ENCODE measurements at places on chromosomes 6 and 20.
A peak's percentile ranks its signal among the peaks of the same experiment; 100 is the strongest.

- no peak for DNase-seq
Measured at GRCh38 chr6:86938814-86939213, 1.5 kb downstream of the HTR1E start.

- no peak for DNase-seq
Measured at GRCh38 chr20:2349801-2350200, 30.9 kb upstream of the TGM6 start.

GRCh38 chr6:144289006-144289405, 3.9 kb downstream of the UTRN start:
- DNase-seq: no peak

GRCh38 chr6:98932381-98932780, 15.4 kb downstream of the FBXL4 start:
- no peak for DNase-seq

DNA sequence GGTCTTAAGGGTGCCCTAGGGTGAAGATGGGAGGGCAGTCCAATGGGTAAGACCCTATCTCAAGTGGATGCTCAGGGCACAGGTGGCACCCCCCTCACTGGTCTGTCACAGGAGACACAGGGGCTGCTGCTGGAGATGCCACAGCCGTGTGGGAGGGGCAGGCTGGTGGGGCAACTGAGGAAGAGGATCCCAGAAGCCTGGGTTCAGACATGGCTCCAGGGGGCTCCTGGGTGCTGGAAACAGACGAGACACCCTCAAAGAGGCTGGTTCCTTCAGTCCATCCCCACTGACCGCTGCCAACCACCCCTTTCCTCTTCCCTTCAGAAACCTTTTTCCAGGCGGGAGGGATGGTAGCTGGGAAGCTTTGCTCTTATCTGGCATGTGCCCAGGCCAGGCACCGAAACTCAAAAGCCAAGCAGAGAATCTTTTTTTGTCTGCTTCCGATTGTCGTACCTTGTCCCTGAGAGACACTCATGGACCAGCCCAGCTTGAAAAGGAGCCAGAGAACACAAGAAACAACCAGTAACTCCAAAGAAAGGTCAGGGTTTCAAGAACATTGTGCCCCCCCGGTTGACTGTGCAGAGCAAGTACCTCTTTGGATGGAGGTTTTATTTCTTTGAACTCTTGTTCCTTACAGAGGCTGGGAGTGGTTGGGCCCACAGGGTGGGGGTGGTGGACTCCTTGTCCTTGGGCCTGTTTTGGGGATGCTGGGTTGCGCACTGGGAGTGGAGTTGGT, 28.5 kb upstream of the EMILIN3 start:
- no peak for DNase-seq

- no peak for DNase-seq
Measured at GRCh38 chr6:24356310-24356973, 1.4 kb downstream of the DCDC2 start.

GRCh38 chr6:79804732-79805131, 142.6 kb downstream of the ELOVL4 start:
- no peak for DNase-seq

DNA sequence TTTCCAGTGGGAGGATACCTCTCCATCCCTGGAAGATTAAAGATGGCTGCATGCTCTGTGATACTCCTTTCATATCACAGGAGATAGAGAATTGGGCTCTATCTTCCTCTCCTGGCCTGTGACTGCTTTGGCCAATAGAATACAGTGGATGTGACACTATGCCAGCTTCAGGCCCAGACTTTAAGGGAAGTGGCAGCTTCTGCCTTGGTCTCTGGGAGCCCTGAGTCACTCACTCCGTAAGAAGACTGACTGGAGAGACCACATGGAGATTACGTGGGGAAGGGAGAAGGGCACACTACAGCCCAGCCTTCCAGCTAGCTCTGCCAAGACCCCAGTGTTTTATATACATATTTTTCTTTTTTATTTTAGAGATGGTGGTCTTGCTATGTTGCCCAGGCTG, 10.4 kb upstream of the MMP9 start:
- DNase-seq: no peak

DNA sequence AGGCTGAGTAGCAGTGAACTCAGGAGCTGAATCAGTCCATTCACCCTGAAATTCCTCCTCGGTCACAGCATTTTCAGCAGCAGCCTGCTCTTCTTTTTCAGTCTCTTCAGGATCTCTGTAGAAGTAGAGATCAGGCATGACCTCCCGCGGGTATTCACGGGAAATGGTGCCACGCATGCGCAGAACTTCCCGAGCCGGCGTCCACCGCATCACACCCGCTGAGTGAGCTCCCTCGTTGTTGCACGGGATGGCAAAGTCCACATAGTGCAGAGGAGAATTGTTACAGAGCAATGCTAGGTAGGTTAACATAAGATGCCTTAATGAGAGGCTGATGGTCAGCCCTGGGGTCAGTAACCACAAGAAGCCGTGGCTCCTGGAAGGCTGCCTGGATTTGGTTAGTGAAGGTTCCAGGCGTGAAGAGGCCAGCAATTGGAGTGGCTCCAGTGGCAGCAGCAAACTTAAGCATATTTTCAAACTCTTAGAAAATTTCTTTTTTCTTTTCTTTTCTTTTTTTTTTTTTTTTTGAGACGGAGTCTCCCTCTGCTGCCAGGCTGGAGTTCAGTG, 113.5 kb upstream of the HDAC2 start:
- no peak for DNase-seq

GRCh38 chr20:15318682-15319081, 981.3 kb upstream of the FLRT3 start:
- DNase-seq: no peak

DNA sequence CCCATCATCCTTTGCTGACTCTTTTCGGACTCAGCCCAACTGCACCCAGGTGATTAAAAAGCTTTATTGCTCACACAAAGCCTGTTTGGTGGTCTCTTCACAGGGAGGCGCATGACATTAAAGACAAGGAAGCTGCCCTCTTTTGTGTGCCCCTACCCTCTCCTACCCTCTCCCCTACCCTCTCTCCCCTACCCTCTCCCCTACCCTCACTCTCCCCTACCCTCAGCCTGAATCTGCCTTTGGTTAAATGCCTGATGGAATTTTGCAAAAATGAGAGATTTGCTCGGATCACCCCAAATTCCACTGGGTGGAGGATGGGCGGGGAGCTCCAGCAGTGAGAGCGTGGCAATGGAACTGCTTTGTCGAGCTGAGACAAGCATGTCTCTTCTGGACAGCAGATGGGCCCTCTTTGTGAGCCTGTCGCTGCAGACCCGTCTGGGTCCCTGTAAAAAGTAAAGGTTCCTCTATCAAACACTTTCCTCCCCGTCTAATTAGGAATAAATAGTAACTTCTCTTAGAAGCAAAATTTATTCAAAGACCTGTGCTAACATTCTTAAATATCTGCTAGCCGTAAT, 76.4 kb upstream of the MLN start:
- no peak for DNase-seq

DNA sequence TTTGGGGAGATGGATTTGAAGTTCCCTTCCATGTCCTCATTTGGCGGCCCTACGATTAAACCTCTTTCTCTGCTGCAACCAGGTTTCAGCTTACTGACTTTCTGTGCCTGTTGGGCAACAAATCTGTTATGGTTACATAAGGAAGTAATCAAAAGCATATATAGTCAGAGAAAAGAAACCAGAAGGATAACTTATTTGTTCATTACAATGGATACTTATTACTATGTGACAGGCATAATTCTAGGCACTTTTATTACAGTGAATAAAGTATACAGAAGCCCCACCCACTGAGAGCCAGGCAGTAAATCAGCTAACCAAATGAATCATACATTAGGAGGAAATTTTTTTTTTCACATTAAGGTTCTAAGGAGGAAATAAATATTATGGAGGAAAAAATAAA, 9.6 kb upstream of the TRIM31 start:
- DNase-seq: no peak

- no peak for DNase-seq
Measured at GRCh38 chr20:40562031-40562430, 127.0 kb downstream of the MAFB start.

DNA sequence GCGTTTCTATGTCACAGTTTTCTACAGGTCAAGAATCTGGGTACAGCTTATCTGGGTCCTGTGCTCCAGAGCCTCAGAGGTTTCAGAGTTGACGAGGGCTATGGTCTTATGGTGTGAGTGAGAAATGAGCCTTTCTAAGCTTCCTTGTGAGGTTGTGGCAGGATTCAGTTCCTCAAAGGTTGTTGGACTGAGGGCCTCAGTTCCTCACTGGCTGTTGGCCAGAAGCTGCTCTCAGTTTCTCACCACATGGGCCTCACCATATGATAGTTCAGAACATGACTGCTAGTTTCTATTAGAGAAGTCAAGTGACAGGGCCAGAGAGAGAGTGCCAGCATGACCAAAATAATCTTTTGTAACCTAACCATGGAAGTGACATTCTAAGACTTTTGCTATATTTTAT, 96.1 kb downstream of the NUS1 start:
- no peak for DNase-seq

GRCh38 chr20:2708073-2708415, 15.5 kb downstream of the EBF4 start:
- no peak for DNase-seq

DNA sequence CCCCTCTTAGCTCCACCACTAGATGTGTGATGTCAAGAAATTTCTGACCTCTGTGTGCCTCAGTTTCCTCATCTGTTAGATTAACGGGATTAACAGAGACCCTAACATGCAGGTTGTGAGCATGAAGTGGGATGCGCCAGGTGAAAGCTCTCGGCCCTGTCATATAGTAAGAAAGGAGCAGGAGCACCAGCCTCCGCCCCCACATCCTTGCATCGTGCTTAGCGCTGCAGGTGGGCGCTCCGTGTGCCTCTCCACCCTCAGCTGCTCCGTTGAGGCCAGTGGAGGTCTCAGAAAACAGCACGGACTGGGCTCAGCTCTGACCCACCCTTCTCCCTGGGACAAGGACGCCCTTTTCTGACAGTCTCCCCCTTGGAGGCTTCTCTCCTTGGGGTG, 63.4 kb downstream of the TCP11 start:
- DNase-seq: no peak

DNA sequence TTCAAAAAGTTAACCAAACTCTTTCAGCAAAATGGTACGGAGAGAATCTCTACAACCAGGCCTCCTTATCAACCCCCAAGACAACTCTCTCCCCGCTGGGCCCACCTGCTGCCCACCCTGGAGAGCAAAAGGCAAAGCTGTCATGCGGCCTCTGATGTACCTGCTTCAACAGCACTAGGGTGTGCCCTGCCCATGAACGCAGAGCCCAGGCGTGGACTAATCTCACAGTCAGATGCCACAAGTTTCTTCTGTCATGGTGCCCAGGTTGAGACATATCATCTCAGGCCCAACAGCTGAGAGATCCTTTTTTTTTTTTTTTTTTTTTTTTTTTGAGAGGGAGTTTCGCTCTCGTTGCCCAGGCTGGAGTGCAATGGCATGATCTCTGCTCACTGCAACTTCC, 26.3 kb downstream of the SLC2A4RG start:
- no peak for DNase-seq

- no peak for DNase-seq
Measured at GRCh38 chr6:3707751-3708412, 43.6 kb downstream of the PXDC1 start.

- DNase-seq: no peak
Measured at GRCh38 chr6:158531970-158532369, 27.9 kb upstream of the TMEM181 start.

GRCh38 chr6:15658181-15658744, 4.6 kb downstream of the DTNBP1 start:
- no peak for DNase-seq

- no peak for DNase-seq
Measured at GRCh38 chr6:75600768-75601167, 912 bp upstream of the SENP6 start.

- DNase-seq: no peak
Measured at GRCh38 chr6:1971612-1972011, 273.8 kb downstream of the GMDS start.

GRCh38 chr20:46652699-46653098, 1.4 kb upstream of the SLC13A3 start:
- no peak for DNase-seq

DNA sequence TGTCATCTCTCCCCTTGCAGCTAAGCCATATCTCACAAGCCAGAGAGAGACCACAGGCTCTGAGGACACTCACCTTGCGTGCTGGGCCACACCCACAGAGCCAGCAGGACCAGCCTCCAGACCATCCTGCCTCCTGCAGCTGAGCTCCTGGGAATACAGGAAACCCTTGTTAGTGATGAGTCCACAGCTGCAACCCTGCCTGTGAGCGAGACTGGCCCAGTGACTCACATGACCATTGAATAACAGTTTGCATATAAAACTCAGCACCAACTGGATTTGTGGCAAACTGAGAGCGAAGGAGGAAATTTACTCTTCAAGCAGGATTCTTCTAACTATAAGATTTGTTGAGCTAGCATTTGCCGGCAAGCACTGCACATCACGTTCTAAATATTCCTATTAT, 3.0 kb downstream of the THBS2 start:
- DNase-seq: no peak

DNA sequence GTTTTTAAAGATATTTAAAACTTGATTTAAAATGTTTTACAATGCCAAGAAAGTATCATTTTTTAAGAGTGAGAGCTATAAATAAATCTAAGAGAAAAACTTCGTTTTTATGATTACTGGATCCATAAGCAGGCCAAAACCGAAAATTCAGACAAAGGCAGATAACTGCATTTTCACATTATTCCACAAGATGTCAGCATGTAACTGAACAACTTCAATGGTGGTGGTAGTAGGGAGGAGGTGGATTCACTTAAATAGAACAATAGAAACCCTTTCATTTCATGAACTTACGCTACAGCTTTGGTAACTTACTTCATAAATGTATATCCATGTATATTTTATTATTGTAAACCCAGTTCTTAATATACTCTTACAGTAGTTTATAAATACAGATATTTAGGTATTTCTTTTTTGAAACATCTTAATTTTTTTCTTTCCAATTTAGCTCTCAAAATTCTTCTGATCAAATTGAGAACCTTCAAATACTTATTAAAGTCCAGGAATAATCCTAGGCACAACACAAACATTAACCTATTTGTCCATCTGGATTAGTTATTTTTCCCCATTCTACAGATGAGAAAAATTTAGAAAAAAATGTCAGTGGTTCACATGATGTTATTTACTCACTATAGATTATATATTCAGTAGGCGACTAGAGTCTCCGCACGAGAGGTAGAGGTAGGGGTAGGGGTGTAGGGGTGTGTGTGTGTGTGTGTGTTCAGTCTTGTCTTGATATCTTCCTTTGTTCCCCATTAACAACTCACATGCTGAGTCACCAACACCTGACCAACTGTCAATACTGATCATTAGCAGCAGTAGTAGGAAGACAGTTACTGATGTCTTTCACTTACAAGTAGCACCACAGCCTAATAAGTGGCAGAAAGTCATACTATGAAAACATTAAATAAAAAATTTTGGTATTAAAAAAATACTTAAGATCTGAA, 111.5 kb downstream of the ARHGAP18 start:
- peak; percentile 63 for DNase-seq

- no peak for DNase-seq
Measured at GRCh38 chr6:44257025-44257752, at the start of gene SLC35B2. TSS of gene SLC35B2 (minus strand) at chr6:44257528. CDS start at chr6:44257410, 118 bp downstream.

Measured in Panc1 (cell line).